ENCODE measurements at places on chromosomes 4 and X.

GRCh38 chrX:69287095-69287494, 121.8 kb upstream of the PJA1 start:
- DNase-seq, result no peak

DNA sequence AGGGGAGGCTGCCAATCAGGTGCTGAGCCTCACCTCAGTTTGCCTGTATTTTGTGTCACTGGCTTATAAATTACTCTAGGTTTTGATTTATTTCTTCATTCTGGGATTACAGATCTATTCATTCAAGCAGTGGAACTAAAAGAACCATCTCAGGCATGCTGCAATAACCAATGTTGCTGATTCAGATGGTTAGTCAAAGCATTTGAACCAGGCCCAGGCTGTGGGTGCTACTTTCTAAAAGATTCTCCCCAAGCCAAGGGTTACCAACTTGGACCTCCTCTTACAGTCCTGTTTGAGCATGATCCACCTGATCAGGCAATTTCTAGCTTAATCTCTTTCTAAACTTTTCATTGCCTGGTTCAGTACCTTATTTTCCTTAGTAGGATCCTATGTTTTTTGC, 67.2 kb downstream of the TMEM131L start:
- no peak for DNase-seq

DNA sequence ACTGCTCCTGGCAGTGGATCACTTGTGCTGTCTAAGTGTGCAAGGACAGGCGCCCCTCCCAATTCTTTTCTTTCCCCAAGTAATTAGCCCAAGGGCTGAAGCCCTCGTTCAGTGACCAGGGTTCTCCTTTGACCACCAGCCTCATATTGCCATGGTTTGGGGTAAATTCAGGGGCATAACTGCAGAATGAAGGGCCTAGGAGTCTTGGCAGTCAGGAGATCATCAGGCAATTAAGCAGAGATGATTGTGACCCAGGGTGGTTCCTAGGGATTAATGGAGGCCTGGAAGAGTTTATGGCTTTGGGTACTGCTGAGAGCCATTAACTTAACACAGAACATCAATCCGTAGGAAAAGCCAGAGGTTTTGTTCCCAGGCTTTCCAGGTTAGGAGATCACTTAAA, 170.7 kb downstream of the PTTG2 start:
- DNase-seq, result no peak

GRCh38 chr4:24195991-24196736, 306.3 kb upstream of the PPARGC1A start:
- no peak for DNase-seq

DNA sequence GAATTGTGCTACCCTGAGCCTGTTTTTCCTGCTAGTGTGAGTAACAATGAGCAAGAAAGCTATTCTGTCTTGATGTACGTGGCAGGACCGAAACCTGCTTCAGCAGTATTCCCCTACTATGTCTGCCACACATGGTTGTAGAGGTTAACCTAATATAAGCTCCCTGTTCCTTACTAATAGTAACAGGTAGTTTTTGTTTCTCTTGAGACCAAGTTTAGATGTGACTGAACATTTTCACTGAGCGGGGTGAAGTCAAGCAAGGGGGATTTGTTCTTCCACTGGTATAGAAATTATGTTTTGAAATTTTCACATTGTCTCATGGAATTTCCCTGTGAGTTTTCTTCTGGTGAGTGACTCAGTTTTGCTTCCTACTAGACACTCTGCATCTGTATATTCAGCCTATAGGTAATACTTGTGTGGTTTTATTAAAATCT, 37.3 kb downstream of the RRAGB start:
- DNase-seq, result no peak

GRCh38 chr4:153159016-153159415, 45.2 kb upstream of the TRIM2 start:
- DNase-seq, result no peak

DNA sequence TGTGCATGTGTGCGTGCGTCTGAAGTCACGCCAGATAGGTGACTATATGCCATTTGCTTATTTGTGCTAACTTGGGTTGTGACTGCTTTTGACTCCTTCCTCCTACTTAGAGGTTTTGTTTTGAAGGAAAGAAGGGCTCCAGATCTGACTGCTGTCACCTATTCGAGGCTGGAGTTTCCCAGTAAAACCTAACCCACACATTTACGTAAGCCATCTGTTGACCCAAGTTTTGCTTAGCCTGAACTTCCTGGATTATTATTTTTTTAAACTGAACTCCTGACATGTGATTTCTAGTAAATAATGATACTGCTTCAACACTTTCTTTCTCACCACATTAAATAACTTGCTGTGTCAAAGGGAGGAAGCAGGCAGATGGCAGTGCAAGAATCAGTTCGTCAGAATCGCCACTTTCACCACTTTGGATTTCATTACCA, 41.5 kb downstream of the DTHD1 start:
- DNase-seq, result no peak

DNA sequence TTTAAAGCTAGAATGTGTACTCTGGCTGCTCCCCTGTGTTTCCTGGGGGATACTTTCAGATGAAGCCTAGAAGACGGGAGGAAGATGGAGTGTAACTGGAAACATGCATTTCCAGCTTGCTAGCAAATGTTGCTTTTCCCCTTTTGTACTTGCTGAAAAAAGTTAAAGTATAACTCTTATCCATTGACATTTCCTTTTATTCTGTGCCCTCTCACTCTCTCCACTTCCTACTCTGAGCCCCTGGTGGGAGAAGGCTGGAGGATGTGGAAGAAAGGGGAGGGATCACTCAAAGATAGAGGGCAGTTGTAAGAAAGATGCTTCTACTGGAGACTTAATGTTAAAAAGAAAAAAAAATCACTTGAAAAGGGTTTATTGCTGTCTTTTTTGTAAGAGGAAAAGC, 396.5 kb downstream of the DTHD1 start:
- no peak for DNase-seq

- no peak for DNase-seq
Observed at GRCh38 chr4:57866468-57867171, 756.4 kb upstream of the IGFBP7 start.

- DNase-seq, result no peak
Observed at GRCh38 chrX:154485150-154486051, 1.0 kb downstream of the UBL4A start.

- DNase-seq, result no peak
Observed at GRCh38 chr4:70670332-70671014, 4.2 kb upstream of the JCHAIN start.

DNA sequence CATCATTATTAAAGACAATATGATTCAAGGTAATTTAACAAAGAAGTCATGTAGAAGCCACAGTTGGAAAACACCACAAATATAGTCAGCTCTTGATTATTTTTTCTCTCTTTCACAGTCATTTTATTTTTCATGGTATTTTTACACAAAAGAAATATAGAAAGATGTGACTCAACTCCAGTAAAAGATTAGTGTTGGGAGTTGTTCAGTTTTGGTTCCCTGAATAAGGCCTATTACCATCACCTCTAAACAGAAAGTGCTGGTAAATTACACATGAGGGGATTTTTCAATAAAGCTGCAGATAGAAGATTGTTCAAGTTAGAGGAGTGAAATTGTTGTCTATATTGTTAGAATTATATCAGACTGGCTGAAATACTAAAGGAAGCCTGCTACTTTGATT, 107.0 kb downstream of the DDIT4L start:
- DNase-seq, result no peak

- DNase-seq, result no peak
Observed at GRCh38 chr4:12734586-12734985, 749.6 kb downstream of the RAB28 start.

GRCh38 chr4:20831746-20832145, 131.5 kb downstream of the PACRGL start:
- DNase-seq, result no peak

- no peak for DNase-seq
Observed at GRCh38 chrX:154348114-154348531, 26.3 kb downstream of the FLNA start.

GRCh38 chr4:159390648-159391047, 287.8 kb downstream of the RAPGEF2 start:
- DNase-seq, result no peak

DNA sequence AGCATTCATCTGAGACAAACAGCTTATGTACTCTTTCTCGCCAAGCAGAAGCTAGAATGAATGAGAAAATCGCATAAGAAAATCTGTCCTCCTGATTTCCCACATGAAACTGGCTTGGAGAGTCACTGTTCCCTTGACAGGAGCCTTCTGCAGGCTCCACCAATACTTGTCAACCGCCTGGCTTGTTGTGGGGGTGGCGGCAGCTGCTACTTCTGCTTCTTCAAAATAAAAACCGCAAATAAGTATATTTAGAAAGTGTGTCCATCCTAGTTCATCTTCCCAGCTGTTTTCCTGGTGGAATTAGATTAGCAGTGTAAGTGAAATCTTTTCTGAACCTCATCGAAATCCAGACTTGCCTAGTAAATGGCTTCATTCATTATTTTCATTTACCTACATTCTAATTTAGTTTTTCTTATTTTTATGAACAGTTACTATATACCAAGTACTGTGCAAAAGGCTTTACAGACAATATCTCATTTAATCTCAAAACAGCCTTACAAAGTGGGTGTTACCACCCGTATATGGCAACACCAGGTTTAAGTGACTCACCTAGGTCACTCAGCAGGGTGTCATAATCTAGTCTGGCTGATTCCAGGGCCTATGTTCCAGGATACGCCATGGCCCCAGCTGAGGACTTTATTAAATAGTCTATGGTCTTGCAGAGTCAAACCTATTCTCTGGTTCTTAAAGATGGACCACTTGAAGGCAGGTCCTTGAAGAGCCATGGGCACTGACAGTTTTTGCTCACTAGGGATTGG, 104.6 kb upstream of the IGFBP7 start:
- DNase-seq, result no peak

GRCh38 chr4:126046081-126046614, 731.4 kb downstream of the FAT4 start:
- no peak for DNase-seq

DNA sequence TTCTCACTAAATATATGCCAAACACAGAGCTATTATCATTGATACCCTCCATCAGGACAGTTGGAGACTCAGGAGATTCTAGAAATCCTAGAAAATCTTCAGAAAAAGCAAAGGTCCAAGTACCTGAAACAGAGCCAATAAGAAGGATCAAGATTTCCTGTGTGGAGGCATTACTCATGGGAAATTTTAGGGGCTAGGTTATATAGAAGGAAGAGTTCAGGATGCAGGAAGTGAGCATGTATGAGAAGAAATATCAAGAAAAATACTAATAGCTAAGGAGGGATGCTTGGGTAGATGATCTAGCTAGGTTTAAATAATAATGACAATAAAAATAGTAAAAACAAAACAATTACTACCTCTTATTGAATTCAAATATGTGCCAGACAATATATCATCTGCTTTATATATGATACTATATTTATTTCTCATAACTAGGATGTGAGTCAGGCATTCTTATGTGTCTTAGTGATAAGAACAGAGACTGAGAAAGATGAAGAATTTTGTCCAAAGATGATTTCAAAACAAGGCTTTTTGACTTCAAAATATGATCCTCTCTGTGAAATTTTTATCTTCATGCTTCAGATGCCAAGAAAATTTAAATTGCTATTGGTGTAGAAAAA, 66.4 kb upstream of the HHIP start:
- no peak for DNase-seq

DNA sequence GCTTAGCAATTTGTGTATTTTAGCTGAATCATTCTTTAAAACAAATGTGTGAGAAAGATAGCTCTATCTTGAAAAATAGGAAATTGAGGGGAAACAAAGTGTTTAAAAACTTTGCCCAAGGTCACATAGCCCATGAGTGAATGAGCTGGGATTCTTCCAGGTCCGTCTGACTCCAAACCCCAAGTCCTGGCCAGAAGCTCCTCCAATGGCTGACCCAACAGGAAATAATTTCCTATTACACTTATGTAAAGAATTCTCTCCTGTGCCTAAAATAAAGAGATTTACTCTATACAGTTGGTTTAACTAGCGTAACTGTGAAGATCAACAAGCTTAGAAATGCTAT, 287.6 kb downstream of the ARHGAP24 start:
- no peak for DNase-seq

GRCh38 chr4:69813628-69814027, 46.3 kb downstream of the SULT1E1 start:
- DNase-seq, result no peak

GRCh38 chr4:163673848-163674697, 179.6 kb downstream of the TMA16 start:
- DNase-seq, result no peak
